Left forelimb (tissue), 1 donor: ENCODE measurements at places on chromosomes 11 and 22.

DNA sequence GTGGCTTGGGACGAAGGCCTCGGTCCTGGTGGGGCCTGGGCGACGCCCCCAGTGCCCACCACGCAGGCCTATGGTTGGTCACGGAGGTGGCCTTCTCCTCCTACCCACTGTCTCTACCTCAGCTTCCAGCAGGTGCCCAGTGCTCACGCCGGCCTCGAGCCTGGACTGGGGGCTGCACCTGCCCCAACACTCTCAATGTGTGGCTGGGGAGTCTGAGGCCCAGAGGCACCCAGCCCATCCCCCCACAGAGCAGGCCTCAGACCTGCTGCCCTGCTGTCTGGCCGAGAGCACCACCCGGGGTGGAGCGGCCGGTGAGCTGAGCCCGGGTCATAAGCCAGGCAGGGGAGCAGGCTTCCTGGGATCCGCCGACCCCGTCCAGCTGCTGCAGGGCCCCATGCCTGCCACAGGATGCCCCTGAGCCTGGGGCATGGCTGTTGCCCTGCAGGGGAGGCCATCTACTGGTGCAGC, 28.6 kb upstream of the MUC5AC start:
- no peak for DNase-seq

- no peak for DNase-seq
Measured at GRCh38 chr22:41603873-41604332, 14.3 kb upstream of the PMM1 start.

DNA sequence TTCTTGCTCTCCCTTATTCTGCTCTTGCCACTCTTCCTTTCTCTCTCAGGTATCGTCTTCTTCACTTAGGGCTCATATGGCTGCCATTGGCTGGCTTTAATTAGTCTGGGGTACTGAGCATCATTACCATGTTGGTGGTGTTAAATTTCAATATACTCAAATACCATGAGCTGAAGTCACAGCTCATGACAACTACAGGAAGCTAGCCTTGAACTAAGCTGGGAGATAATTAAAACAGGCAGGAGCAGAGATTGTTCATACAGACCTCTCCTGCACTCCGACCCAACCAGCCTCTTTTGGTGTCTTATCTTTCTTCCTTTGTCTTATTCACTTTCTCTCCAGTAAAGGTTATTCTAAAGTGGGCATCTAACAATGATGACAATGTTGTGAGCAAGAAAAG, 130.9 kb upstream of the BLID start:
- DNase-seq: no peak

GRCh38 chr11:15901054-15901453, 455.3 kb downstream of the SOX6 start:
- no peak for DNase-seq

DNA sequence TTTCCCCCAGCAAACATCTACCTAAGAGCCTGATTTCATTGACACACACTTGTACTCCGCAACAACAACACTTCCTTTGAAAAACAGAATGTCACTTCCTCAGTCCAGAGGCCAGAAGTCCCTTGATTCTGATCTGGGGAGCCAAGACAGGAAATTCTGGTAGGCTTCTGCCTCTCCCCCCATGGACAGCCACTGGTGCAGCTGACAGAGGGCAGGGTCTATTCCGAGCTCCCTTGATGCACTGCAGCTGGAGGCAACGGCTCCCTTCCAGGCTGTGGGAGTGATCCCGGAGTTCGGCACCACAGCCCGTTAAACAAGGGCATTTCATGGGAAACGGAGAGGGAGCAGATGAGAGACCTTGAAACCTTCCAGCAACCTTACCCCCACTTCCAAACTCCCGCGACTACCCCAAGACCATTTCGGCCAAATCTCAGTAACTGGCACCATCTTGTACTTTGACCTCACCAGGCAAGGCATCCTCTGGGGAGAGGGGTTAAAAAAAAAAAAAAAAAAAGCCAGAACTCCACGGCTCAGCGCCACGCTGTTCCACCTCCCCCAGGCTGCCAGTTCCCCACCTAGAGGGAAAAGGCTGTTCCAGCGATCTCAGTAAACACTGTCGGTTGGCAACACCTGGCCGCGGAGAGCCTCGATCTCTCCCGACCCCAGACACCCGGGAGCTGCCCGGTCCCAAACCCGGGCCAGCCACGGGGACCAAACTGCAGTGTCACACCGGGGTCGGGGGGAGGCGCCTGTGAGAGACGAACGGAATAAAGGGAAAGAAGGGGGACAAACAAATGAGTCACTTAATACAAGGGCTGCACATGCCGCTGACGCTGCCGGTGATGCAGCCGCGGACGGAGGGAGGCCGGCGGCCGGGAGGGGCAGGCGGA, 1.1 kb downstream of the GAB2 start:
- peak; percentile 85 for DNase-seq

DNA sequence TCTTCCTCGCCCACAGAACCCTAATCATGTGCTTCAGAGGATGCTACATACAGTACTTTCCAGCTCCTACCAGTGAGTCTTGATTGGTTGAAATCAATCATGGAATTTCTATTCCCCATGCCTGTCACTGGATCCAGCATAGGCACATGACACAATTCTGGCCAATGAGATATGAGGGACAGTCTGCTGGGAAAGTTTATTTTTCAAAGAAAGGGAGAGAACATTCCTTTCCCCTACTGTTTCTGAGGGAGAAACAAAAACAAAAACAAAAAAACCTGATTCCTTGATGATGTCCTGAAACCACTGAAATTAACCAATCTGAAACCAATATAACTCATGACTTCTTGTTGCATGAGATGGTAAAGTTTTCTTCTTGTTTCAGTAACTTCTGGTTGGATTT, 3.3 kb upstream of the RCN1 start:
- DNase-seq: no peak

DNA sequence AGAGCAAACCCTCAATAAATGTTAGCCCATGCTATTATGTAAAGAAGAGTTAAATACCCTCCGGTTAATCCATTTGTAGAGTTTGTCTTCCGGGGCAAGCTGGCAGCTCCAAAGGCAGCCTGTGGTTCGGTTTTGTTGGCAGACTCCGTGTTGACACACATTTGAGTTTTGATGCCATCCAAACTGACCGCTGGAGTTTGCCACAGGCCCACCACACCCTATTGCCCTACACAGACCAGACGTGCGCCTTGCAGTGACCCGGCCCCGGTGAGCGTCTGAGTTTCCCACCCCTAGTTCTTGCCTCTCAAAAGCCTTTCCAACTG, 25.1 kb downstream of the ELFN2 start:
- DNase-seq: no peak

DNA sequence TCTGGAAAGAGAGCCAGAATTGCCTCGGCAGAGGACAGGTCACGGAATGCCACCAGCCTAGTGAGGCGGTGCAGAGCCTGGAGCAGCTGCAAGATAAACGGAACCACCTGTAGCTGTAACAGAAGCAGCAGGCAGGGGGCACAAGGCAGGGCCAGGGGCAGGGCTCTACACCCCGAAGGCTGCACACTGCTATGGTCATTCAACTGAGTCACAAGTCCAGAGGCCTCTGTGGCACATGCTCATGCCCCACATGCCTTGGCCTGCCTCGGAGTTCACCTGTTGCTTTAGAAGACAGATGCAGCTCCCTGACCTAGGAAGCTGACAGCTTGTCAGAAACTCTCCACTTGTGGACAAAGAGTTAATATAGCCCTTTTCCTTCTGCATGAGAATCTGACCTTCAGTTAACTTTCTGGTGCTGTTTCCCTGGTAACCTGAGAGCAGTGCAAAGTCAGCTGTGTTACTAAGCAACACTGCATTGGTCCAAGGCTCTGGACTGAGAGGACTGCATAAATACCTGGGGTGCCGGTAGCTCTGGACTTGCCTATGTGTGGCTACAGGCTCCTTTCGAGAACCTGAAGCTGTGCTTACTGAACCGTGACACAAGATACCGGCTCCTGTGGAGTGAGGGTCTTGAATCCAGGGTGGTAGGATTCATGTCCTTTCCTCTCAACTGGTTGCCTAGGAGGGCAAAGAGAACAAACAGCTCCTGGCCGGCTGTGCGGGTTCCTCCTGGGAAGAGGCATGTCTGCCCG, 10.5 kb downstream of the COMMD9 start:
- DNase-seq: no peak

- DNase-seq: no peak
Measured at GRCh38 chr11:10002221-10002620, 291.8 kb downstream of the SBF2 start.

DNA sequence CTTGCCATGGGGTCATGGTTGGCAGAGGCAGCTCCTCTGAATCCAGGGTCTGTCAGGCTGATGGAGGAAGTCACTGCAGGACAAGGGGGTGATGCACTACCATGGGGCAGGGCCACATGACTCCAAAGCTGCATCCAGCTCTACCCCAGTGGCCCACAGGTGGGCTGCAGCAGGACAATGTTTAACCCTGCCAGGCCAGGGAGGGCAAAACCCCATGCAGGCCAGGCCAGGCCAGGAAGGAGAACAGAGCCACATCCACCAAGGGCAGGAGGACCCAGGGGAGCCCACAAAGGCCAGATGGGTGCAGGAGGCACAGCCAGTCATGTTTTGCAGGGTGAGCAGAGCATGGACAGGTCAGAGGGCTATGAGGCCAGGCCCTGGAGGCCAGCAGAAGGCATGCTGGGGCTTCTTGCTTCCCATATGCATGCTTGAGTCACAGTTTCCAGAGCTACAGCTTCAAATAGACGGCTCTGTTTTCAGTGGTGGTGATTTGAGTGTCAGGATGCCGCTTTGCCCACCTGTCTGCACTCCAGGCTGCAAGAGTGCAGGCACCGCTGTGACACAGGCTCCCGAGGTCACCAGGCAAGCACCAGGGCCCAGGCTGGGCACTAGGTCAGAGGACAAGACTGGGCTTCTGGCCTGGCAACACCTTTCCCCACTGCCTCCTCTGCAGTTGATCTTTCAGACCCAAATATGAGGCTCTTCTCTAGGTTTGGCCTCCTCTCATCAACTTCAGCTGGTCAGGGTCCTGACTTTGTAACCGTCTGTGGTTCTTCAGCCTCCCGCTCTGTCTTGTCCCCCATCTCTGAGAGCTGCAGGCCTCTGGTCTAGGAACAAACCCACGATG, 22.9 kb downstream of the RSPH14 start:
- DNase-seq: no peak

GRCh38 chr11:132821014-132821413, 711.3 kb downstream of the OPCML start:
- DNase-seq: no peak

- peak; percentile 55 for DNase-seq
Measured at GRCh38 chr11:1229471-1230120, 6.7 kb downstream of the MUC5B start.

DNA sequence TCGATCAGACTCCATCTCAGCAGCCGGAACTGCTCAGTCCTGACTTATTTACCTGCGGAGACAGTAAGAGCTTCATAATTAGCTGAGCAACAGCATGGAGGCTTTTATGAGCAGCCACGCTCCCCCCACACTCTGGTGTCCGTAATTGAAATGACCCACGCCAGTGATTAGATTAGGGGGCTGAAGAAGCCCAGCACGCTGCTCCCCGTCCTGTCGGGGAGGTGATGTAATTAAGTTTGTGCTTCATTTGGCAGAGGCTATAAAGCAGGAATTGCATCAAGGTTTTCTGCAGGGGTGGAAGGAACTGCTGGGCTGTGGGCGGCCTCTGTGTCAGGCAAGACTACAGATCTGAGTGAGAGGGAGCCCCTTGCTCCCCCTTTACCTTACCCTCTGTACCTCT, 22.8 kb upstream of the HTR3A start:
- no peak for DNase-seq

- DNase-seq: no peak
Measured at GRCh38 chr11:72600557-72600956, 73.7 kb downstream of the PDE2A start.

- DNase-seq: no peak
Measured at GRCh38 chr11:16512899-16513241, 156.5 kb upstream of the SOX6 start.

DNA sequence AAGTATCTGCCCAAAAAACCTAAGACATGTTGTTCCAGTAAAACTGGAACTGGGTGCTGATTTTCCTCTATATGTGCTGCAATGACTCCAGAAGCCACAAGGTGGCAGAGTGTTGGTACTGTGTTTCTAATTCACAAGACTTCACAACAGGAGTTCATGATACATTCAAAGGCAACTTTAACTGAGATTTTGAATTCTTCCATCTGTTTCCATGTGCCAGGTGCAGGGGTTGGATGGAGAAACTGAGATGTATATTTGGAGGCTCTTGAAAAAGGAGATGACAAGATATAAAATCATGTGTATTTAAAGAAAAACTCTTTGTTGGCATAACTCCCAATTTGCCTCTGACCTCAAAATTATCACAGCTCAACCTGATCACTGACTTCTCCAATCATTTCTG, 1098.6 kb upstream of the CCDC90B start:
- no peak for DNase-seq

GRCh38 chr11:11251394-11251970, 101.6 kb downstream of the CSNK2A3 start:
- no peak for DNase-seq

DNA sequence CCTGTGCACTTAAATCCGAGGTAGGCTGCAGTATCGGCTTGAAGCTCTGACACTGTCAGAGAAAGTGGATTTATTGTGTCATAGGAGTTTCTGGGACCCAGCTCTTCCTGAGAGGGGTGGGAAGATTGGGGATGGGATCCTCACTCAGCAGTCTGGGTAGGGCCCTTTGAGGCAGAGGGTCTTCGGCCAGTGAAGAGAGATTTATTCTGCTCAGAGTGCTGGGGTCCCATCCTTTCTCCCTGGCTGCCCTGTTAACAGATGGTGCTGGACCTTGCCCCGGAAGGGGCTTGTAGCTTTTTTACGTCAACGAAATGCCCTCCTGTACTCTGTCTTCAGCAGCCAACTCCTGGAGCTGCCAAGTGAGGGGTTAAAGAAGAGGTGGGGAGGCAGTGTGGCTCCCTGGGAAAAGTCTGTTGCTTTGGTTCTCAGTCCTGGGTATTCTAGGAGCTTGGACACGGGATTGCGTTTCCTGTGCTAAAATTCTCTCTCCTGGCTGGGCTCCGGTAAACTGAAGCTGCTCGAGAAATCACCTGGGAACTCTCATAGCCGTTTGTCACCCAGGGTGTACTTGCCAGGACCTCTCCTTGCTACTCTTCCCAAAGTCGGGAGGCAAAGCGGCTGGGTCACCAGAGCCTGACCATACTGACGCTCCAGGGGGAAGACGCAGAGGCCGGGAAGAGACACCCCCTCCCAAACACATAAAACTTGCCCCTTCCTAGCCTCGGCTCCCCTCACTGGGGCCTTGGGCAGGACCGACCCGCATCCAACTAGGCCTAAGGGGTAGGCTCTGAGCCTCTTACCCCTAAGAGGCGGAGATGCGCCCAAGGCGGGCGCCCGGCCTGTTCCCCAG, 806 bp upstream of the SMDT1 start:
- DNase-seq: no peak
